Mesenchymal stem cell (in vitro differentiated cells and primary cell): ENCODE measurements at places on chromosomes 16 and 17.

DNA sequence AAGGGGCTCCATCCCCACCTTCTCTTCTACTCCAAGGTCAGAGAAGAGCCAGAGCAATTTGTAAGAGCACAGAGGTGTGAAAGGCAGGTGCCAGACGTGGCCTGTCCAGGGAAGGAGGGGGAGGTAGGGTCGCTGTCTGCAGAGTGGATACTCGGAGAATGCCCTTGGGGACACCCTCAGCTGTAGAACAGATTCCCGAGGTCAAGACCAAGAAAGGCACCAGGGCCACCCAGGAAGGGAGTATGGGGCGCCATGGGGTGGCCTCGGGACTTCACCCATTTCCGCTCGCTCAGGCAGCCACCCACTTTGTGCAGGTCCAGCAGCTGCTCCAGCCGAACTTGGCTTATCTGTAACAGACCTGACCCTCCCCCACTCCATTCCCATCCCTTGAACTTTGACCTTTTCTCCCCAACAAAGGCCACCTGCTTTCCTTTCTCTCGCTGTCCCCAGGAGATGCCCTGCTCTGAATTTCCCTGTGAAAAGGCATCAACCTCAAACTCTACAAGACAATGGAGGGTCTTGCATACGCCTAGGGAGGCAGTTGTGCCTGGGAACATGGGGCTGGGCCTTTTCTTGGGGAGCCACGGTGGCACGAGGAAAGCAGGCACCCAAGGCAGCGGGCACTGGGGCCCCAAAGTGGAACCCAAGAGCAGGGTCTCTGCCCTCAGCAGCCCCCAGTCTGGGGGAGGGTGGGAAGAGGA lies 11.3 kb upstream of the AXIN2 start:
- H3K27me3 ChIP-seq, result no peaks in the 10 kb centered on the region
- no peaks in the 10 kb centered on the region for H3K36me3 ChIP-seq
- no peak overlapping the region for H3K27ac ChIP-seq
- H3K4me1 ChIP-seq, result no peaks in the 10 kb centered on the region
- no peak for DNase-seq

DNA sequence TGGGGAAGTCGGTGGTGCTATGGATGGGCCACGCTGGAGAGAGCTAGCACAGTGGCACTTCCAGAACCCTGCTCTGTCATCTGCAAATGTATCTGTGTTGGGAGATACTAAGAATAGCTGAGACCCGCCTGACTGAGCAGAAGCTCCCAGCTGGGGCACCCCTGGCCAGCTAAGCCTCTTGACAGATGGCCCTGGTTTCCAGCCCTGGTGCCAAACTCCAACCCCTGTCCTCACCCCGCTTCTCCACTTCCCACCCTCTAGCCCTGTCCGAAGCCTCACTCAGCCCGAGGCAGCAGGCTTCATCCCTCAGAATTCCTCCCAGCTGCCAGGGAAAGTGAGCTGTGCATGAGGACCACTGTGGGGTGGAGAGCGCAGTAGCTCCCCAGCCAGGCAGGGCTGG lies 124.4 kb downstream of the CCDC144A start:
- no peaks in the 10 kb centered on the region for H3K36me3 ChIP-seq
- peaks cover 34% of the 10 kb centered on the region for H3K27me3 ChIP-seq
- no peak overlapping the region for H3K4me3 ChIP-seq
- H3K27ac ChIP-seq, result no peak overlapping the region

DNA sequence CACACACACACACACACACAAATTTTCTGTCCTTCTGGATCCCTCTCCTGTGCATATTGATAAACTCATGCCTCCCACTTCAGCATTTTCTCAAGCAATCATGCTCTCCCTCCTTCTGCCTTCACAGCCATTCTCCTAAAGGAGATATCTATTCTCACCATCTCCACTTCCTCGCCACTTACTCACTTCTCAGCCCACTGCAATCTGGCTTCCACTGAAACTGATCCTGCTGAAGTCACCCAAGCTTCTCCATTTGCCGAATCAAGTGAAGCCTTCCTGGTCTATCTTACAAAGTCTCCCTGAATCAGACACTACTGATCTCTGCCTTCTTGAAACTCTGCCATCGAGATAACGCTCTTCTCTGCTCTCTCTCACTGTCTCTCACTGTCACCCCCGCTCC lies 54.0 kb upstream of the GNAO1 start:
- DNase-seq, result no peak
- H3K4me1 ChIP-seq, result no peaks in the 10 kb centered on the region
- no peak overlapping the region for H3K4me3 ChIP-seq
- H3K27ac ChIP-seq, result no peak overlapping the region

GRCh38 chr17:46782250-46782953 lies 36.1 kb downstream of the WNT3 start:
- peaks cover 10% of the 10 kb centered on the region for H3K27me3 ChIP-seq
- no peaks in the 10 kb centered on the region for H3K36me3 ChIP-seq
- H3K4me1 ChIP-seq, result no peaks in the 10 kb centered on the region
- DNase-seq, result peak; percentile 26
- H3K4me3 ChIP-seq, result no peak overlapping the region

GRCh38 chr17:36127199-36127893 lies 23.7 kb downstream of the CCL4 start:
- H3K27ac ChIP-seq, result no peak overlapping the region
- no peaks in the 10 kb centered on the region for H3K27me3 ChIP-seq
- DNase-seq, result no peak
- H3K4me3 ChIP-seq, result no peak overlapping the region
- no peaks in the 10 kb centered on the region for H3K36me3 ChIP-seq

GRCh38 chr16:4915226-4915761 lies 21.7 kb downstream of the PPL start:
- H3K4me1 ChIP-seq, result peaks cover 37% of the 10 kb centered on the region
- peak; percentile 77 for DNase-seq
- H3K27ac ChIP-seq, result peak overlapping the region; percentile 49
- peaks cover 13% of the 10 kb centered on the region for H3K36me3 ChIP-seq

DNA sequence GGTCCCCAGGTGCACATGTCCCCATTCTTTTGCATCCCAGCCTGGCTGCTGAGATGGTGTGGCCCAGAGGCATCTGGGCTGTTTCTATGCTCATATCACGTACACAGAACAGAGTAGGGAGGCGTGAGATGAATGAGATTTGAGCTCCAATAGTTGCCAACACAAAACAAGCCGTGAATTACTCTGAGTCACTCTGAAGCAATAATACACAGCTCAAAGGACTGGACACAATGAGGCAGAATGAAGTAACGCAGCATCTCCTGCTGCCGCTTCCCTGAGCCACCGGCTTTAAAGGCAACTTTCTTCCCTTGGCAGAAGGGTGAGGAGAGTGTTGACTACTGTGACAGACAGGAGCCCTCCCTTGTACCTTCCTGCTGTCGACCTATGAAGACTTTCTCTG lies 33.9 kb upstream of the CLEC18B start:
- no peak overlapping the region for H3K27ac ChIP-seq
- no peak overlapping the region for H3K4me3 ChIP-seq
- DNase-seq, result peak; percentile 58

- H3K27ac ChIP-seq, result no peak overlapping the region
- peaks cover 53% of the 10 kb centered on the region for H3K4me1 ChIP-seq
- no peak overlapping the region for H3K4me3 ChIP-seq
- no peak for DNase-seq
Measured at GRCh38 chr16:676913-677312, 1.4 kb downstream of the RHBDL1 start.

- no peak for DNase-seq
- H3K4me1 ChIP-seq, result peaks cover 3% of the 10 kb centered on the region
- no peak overlapping the region for H3K27ac ChIP-seq
- H3K4me3 ChIP-seq, result no peak overlapping the region
- peaks cover 55% of the 10 kb centered on the region for H3K36me3 ChIP-seq
Measured at GRCh38 chr16:56513091-56513490, 6.7 kb downstream of the BBS2 start.

DNA sequence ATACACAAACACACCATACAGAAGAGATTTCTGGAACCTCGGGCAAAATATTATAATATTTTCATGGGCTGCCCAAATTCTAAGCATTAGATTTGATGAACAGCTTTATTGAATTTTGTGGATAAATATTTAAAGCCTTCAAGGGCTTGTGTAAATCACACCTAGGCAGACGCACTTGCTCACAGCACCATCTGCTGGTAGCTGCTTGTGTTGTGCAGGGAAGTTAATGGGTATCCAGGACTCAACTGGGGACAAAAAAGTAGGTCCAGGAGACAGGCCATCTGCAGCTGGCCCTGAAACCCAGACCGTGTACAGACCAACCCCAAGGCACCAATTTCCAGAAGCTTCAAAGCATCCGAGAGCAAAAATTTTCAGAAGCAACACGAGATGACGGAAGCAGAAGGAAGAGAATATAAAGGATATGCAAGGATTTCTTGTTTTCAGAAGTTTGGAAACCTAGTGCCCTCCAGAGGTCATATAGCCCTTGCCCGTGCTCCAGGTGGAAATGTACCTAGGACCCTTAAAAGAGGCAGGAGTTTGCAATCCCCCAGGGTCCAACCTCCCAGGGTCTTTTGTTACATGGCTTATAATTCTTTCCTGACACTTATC lies 140.0 kb downstream of the CHD9NB start:
- H3K27ac ChIP-seq, result no peak overlapping the region
- H3K27me3 ChIP-seq, result no peaks in the 10 kb centered on the region
- H3K36me3 ChIP-seq, result no peaks in the 10 kb centered on the region
- no peak overlapping the region for H3K4me3 ChIP-seq

GRCh38 chr17:8793649-8794048 lies 5.5 kb downstream of the MFSD6L start:
- no peaks in the 10 kb centered on the region for H3K36me3 ChIP-seq
- H3K4me1 ChIP-seq, result peaks cover 3% of the 10 kb centered on the region
- H3K4me3 ChIP-seq, result no peak overlapping the region
- peaks cover 14% of the 10 kb centered on the region for H3K27me3 ChIP-seq
- DNase-seq, result no peak
- H3K27ac ChIP-seq, result no peak overlapping the region

DNA sequence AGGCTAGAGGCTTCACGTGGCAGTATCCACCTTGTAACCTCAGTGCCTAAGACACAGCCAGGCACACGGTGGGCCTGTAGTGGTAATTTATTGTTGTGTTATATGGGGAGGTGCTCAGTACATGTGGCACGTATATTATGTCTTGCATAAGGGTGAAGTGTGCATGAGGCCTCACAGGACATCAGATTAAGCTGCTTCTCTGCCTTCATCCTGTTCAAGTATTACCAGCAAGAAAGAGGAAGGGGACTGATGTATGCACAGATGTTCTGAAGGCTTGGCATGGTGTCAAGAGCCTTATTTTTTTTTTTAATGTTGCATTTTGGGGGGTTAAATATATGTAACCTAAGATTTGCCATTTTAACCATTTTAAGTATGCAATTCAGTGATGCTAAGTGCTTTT lies 71.6 kb downstream of the ABCC1 start:
- peaks cover 51% of the 10 kb centered on the region for H3K36me3 ChIP-seq
- no peaks in the 10 kb centered on the region for H3K27me3 ChIP-seq
- H3K4me3 ChIP-seq, result no peak overlapping the region

GRCh38 chr17:35082073-35082657 lies 18.7 kb upstream of the RFFL start:
- H3K4me3 ChIP-seq, result no peak overlapping the region
- peak overlapping the region; percentile 38 for H3K27ac ChIP-seq
- DNase-seq, result peak; percentile 68

DNA sequence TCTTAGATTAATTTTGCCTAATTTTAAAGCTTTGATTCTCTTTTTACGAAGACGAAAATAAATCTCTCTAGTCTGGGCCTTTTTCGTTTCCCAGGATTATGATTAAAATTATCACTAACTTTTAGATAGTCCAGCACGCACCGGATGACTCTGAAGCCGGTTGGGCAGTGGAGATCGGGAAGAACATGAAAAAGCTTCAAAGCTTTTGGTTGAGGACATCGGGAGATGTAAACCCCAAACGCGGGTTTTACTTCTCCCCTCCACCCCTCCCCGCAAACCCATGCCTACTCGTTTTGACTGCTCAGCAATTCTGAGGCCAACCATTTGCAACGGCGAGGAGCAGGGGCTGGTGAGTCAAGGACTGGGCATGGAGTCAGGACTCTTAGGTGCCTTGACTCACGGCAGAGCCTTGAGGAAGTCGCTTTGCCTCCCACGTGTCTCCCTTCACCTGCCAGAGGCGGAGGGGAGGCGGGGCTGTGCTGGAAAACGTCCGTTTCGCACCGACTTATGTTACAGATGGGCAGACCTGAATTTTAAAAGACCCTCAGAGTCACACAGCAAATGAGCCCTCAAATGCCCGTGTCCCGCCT lies 989 bp upstream of the DUSP14 start:
- H3K27me3 ChIP-seq, result no peaks in the 10 kb centered on the region
- DNase-seq, result peak; percentile 96
- peak overlapping the region; percentile 88 for H3K27ac ChIP-seq
- peak overlapping the region; percentile 88 for H3K4me3 ChIP-seq
- H3K4me1 ChIP-seq, result peaks cover 11% of the 10 kb centered on the region
- H3K36me3 ChIP-seq, result no peaks in the 10 kb centered on the region

- H3K4me3 ChIP-seq, result no peak overlapping the region
- H3K4me1 ChIP-seq, result no peaks in the 10 kb centered on the region
- H3K36me3 ChIP-seq, result no peaks in the 10 kb centered on the region
- no peak for DNase-seq
- no peaks in the 10 kb centered on the region for H3K27me3 ChIP-seq
- H3K27ac ChIP-seq, result no peak overlapping the region
Measured at GRCh38 chr16:5895137-5895536, 797.5 kb upstream of the EEF2KMT start.

- peaks cover 27% of the 10 kb centered on the region for H3K27me3 ChIP-seq
- no peak for DNase-seq
- no peaks in the 10 kb centered on the region for H3K36me3 ChIP-seq
- no peak overlapping the region for H3K27ac ChIP-seq
Measured at GRCh38 chr17:19021622-19022083, 17.1 kb upstream of the FAM83G start.

DNA sequence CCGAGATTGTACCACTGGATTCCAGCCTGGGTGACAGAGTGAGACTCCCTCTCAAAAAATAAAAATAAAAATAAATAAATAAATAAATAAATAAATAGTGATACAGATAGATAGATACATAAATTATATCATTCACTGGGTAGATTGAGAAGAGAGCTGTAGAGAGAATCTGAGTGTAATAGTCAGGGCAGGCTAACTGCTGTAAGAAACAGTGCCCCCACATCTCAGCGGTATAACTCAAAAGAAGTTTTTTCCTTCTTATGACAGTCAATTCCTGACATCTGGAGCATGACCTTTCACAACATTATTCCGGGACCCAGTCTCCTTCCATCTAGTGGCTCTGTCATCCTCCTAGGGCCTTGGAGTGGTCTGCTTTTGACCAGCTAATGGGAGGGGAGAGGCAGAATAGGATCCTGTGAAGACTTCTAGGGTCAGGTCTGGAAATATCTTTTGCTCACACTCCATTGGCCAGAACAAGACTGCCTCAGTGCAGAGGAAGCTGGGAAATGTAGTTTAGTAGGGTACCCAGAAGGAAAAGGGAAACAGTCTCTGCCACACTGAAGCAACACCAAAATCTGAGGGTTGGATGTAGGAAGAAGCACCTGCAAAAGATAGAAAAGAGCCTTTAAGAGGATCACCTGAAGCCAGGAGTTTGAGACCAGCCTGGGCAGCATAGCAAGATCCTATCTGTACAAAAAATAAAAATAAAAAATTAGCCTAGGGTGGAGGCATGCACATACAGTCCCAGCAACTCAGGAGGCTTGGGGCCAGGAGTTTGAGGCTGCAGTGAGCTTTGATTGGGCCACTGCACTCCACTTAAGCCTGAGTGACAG lies 3.0 kb upstream of the QPRT start:
- H3K36me3 ChIP-seq, result no peaks in the 10 kb centered on the region
- no peak overlapping the region for H3K4me3 ChIP-seq
- H3K27ac ChIP-seq, result no peak overlapping the region
- peak; percentile 63 for DNase-seq
